ENCODE measurements at places on chromosomes 6 and 20.

DNA sequence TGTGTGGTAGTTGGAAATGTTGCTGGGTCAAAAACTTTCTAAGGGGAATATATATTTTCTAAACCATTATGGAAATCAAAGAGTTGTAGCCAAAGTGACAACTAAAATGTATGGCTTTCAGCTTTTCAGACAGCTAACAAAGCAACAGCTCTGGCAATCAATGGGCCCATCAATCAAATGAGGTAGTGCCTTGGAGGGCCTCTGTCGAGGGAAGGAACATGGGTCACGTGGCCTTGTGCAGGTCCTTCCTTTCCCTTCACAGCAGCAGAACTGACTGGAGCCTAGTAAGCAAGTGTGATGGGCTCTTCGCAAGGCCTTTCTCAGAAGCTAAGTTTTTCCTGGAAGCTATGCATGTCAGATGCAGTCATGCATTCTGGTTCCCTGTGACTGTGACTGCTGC lies 17.9 kb downstream of the FAXC start:
- peak; percentile 51 for DNase-seq

GRCh38 chr6:135129136-135129856 lies 51.8 kb upstream of the MYB start:
- peak; percentile 77 for DNase-seq

- no peak for DNase-seq
These were observed 58.9 kb downstream of the ID4 start for GRCh38 chr6:19895866-19896692.

DNA sequence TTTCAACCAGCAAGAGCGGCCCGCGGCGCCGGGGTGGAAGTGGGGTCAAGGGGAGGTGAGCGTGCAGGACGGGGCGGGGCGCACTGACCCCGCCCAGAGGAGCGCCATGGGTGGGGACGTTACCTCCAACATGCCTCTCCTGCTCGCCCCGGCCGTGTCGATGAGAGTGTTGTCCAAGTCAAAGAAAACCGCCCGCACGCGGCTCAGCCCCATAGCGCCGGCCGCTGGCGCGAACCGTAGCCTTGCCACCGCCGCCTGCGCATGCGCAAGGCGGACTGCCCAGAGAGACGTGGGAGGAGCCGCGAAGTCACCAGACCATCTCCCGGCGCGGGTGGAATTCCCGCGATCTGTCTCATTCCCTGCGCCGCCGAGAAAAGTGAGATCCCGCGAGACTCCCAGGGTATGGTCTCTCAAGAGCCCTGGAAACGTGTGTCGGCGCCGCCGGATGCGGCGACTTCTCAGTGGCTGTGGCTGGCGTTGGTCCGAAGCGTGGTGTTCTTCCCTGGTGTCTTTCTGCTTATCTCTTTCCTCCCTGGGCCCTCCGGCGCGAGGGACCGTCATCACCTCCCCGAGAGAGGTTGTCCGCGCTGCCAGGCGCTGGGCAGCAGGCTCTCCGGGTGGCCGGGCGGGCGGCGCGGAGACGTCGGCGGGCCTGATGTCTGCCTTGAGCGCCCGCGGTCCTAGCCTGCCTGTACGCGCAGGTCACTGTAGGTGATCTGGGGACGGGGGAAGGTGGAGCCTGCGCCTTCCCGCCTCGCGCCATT lies at the start of gene NANP:
Gene NANP (minus strand): TSS at position 279 of the 764 bp plus-strand sequence. CDS start 66 bp downstream, at position 213.
- peak; percentile 98 for DNase-seq

DNA sequence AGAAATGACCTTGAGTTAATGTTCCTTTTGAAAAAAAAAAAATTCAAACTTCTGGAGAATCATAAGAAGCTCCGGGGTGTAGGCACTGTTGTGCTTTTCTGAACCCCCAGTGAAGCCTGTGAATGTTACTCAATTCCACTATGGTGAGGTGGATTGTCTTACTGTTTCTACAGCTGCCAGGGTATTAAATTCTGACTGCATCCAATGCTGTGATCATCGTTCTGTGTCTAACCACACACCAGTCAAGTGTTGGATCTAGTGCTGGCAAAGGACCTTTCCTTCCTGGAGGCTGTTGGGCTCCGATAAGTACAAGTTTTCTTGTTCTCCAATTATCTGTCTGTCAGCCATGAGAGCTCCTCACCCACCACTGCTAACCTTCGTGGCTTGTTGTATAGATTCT lies 162.0 kb upstream of the EPHA7 start:
- DNase-seq = no peak
